Activated CD4-positive, alpha-beta T cell treated with anti-CD3 and anti-CD28 coated beads for 36 hours (primary cell): ENCODE measurements at places on chromosomes 1 and 21. TPM values are rescaled to one million over a fixed set of nuclear protein-coding genes. Genes with fewer than 3 reads are reported as not detected.

The SMIM12 gene
- total RNA-seq, result 45.0 TPM

The SMPDL3B gene
- 0.55 TPM for total RNA-seq

The CFHR1 gene
- not detected for total RNA-seq

GRCh38 chr1:30701258-30701633, 22.1 kb downstream of the MATN1 start:
- DNase-seq, result no peak
- H3K27ac ChIP-seq, result no peak overlapping the region
- H3K36me3 ChIP-seq, result no peaks in the 10 kb centered on the region
- no peak overlapping the region for H3K4me3 ChIP-seq
- no peaks in the 10 kb centered on the region for H3K27me3 ChIP-seq

DNA sequence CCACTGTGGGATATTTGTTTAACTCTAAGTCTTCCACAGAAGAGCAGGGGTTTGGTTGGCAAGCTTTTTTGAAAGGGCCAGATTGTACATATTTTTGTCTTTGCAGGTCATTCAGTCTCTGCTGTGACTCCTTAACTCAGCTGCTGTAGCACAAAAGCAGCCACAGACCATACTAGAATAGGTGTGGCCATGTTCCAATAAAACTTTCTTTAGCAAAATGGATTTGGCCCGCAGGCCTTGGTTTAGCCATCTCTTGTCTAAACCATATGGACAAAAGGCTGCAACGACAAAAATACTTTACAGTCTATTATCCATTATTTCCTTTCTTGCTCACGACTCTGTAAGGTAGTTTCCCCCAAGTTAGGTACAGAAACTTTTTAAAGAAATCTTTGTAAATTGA, 60.5 kb downstream of the ESRRG start:
- no peaks in the 10 kb centered on the region for H3K4me1 ChIP-seq
- no peak for DNase-seq
- H3K27ac ChIP-seq, result no peak overlapping the region
- no peaks in the 10 kb centered on the region for H3K36me3 ChIP-seq
- H3K27me3 ChIP-seq, result no peaks in the 10 kb centered on the region

DNA sequence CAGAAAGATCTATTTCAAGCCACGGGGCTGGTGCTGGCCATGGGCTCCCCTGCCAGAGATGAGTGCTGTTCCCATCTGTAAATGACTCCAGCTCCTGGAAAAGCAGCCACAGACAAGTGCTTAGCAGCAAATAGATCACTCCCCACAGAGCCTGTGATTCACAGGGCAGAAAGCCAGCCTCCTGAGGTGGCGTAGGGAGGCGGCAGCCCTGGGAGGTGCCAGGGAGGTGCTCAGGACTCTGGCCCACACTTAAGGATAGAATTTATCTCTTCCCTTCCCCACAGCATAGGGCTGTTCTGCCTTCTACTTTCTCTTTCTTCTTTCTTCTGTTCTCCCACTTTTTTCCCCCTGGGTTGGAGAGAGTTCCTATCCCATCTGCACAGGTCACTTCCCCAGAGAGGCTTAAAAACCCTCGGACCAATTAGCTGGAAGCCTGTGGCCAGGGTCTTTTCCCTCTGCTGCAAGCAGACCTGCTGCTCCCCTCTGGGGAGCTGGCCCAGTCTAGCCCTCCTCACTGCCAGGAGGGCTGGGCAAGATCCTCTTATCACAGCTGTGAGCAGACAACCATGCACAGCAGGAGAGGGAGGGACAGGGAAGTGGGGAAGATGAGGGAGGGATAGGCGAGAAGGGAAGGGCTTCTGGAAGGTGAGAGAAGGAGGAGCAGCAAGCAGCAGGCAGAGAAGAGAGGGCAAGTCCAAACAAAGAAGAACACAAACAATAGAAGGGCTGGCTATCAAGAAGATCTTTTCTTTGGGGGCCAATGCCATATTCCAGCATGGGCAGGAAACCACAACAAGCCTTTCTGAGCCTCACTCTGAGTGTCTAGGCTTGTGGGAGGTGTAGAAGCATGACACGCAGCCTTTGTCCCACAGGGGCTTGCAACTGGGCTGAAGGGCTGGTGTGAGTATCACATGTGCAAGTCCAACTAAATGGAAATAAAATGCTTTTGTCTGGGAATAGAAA, 41.0 kb downstream of the KCND3 start:
- H3K36me3 ChIP-seq, result no peaks in the 10 kb centered on the region
- H3K27me3 ChIP-seq, result peaks cover 5% of the 10 kb centered on the region
- H3K4me3 ChIP-seq, result no peak overlapping the region
- H3K27ac ChIP-seq, result no peak overlapping the region
- DNase-seq, result no peak

DNA sequence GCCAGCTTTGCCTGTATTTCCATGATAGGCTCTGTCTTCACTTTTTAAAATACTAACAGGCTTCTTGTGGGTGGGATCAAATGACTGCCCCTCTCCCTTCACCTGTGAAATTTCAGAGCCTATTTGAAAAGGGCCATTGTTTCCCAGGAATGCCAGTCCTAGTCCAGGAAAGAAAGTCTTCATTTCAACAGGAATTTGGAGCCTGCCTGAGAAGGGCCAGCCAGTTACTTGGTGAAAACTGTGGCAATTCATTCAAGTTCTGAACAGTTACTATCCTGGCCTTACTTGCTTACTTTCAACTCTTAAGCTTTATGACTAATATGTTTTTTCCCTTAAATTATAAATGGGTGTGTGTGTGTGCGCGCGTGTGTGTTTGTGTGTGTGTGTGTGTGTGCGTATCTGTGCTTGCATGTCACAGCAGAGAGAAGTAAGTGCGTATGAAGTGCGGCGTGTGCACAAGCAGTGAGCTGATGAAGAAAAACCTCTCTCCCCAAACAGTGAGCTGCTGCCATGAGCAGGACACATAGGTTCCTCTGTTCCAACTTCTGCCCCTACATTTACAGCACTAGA, 67.5 kb upstream of the RNPC3 start:
- H3K36me3 ChIP-seq, result no peaks in the 10 kb centered on the region
- H3K27ac ChIP-seq, result no peak overlapping the region
- no peak for DNase-seq
- peaks cover 5% of the 10 kb centered on the region for H3K27me3 ChIP-seq
- H3K4me3 ChIP-seq, result no peak overlapping the region
